NCI-H1417 (cell line): ENCODE measurements at places on chromosomes 3 and 15.

DNA sequence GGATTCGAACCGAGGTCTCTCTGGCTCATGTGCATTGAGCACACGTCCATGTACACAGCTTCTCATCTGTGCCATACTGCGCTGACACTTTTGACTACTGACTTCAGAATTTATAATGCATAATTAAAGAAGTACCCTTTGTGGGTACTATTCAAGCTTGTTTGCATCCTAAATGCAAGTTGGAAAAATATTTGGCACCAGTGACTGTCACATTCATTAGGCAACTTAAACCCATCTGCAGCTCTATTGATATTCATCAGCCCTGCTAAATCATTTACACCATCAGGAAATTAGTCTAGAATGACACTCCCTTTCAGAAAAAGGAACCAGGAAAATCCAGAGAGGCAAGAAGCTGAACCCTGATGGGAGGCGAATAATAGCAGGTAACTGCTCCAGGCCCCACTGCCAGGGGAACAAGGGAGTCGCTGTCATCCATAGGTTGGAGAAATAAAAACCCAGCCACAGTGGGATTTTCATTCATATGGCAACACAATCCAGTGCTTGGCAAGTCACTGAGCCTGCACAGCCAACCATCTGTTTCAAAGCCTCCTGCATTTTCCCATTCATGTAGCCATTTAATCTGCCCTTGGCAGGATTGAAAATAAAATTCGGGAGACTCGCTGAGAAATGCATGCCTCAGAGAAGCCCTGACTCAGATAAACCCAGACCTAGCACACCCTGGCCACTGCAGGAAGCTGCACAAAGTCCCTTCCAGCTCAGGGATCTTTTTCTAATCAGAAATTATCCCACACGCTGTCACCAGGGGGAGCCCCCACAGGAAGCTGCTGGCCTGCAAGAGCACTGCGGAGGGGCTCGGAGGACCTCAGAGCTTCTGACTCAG lies 103.0 kb upstream of the VEPH1 start:
- peak; percentile 74 for DNase-seq

DNA sequence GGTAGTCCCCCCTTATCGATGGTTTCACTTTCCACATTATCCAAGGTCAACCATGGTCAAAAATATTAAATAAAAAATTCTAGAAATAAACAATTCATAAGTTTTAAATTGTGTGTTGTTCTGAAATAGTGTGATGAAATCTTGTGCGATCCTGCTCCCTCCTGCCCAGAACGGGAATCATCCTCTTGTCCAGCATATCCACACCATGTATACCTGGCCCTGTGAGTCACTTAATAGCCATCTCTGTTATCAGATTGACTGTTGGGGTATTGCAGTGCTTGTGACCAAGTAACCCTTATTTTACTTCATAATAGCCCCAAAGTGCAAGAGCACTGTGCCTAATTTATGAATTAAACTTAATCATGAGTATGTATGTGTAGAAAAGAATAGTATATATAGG lies 19.1 kb downstream of the FAM81A start:
- DNase-seq = no peak

DNA sequence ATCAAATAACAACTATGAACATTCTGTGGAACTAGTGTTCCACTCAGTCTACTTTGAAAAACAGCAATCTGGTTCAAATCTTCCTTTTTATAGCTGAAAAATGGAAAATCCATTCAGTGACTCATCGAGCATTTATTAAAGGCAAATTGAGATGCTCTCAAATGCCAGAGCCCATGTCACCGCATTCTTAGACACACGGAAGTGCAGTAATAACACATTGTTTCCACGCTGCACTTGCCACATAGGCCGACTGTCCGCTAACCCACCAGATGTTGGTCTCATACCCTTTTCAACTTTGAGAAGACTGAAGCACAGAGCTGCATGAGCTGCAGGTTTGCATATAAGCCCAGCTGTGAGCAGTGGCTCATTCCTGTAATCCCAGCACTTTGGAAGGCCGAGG lies 95.9 kb downstream of the TMEM266 start:
- DNase-seq = no peak

DNA sequence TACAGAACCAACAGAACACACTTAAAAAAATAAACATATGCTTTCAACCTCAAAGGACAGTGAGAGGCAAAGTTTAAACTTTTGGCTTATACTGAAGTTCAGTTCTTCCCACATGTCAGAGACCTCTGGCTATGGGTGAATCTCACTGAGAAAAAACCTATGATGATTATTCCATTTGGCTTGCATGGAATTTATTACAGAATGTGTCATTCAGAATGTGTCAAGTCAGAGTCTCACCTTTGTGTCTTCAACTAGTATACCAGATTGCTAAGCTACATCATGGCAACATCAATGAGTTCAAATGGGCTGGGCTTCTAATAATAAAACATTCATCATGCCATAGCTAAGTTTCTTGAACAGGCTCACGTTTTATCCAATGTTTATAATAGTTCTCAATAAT lies 987.0 kb downstream of the NTRK3 start:
- no peak for DNase-seq

- DNase-seq = no peak
Observed at GRCh38 chr3:108053067-108053466, 37.8 kb downstream of the CD47 start.

DNA sequence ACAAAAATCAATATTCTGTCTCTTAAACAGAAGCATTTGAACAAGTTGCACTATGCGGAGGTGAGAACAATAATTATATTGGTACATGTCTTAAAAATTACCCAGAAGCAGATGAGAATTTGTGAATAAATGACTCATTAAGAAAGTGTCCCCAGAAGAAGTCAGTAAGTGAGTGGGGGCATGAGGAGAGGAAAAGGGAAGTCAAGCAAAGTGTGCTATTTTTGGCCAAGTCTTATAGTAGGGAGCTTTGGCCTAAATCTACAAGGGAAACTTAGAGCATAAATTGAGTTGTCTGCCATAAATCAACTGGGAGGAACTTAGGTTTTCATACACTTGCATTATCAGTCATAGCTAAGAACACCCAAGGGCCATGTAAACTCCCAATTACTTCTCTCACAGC lies 86.9 kb upstream of the SATB1 start:
- no peak for DNase-seq

DNA sequence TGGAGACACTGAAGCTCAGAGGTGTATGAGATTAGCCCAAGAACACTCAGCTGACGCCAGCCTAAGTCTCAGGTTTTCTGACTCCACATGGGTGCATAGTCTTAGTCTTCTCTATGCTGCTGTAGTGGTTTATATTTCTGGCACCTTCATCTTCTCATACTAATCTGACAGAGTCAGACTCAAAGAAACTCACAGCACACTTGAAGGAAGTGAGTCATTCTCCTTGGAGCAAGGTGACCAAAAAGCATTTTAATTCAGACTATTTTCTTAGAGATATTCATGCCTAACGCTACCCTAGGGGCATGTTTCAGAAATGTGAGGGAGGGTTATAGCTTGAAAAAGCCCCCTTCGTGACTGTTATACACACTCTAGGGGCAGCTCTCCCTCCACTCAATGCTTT lies 775.3 kb upstream of the ARPP21 start:
- DNase-seq = no peak

DNA sequence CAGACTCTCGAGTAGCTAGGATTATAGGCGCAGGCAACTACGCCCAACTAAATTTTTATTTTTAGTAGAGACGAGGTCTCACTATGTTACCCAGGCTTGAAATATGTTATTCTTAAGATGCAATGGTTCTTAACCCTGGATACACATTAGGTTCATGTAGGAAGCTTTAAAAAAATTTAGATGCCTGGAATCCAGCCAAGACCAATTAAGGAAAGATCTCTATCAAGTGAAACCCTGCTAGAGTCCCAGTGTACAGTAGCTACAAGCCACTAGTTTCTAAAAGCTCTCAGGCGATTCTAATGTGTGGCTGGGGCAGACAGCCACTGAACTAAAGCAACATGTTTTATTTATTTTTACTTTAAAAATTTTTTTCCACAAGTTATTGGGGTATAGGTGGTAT lies 33.2 kb downstream of the TRIM69 start:
- no peak for DNase-seq

GRCh38 chr15:73225358-73226015 lies 143.3 kb downstream of the HCN4 start:
- DNase-seq = no peak

GRCh38 chr3:129413687-129414506 lies 14.5 kb downstream of the EFCAB12 start:
- DNase-seq = no peak

- no peak for DNase-seq
Observed at GRCh38 chr3:142849148-142849547, 39.7 kb downstream of the PCOLCE2 start.

GRCh38 chr15:66901336-66902100 lies 163.9 kb upstream of the SMAD3 start:
- DNase-seq = no peak

DNA sequence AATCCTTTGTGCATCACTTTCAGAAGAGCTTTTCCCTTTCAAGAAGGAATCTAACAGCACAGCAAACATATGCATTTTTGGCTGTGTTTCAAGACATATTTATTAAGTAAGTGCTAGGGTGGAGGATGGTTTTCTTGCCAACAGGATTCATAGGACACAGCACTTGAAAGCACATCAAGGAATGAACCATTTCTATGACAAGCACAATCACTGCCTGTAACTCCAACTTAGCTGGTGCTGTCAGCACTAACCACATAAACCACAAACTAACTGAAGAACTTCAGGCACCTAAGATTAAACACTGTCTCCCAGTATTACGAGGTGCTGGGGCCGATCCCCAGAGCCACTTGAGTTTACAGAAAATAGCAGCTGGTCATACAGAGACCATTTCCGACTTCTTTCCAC lies 35.4 kb upstream of the SPRED1 start:
- DNase-seq = no peak

DNA sequence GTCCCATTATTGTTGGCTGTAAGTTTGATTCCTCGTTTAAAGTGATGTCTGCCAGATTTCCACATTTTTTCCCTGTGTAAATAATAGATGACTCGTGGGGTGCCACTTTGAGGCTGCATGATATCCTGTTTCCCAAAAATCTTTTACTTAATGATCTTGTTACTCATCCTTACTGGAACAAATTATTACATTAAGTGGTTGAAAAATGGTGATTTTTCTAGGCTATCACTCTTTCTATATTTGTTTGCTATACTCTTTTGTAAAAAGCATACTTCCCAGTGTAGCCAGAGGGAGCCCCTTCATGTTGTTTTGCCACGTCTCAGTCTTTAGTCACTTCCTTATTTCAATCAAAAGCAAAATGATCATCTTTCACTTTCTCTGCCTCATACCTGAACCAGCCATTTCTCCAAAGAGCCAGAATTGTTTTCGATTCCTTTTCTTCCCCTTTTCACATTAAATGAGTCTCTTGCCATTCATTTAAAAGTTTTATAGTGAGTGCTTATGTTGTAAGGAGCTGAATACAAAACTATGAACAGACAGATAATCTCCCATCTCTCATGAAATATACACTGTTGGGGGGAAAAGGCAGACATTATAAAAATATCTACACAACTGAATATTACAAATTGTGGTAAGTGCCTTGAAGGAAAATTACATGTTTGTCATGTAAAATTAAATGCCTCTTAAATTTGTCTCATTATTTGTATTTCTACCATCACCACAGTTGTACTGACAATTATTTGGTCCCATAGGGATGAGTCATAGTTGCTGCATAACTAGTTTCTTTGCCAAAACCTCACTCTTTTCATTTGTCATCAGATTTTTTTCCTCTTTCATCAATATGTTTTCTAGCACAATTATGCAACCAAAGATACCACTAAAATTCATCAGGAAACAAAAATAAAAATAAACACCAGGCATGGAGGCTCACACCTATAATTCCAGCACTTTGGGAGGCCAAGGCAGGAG lies 41.5 kb downstream of the ADGRG7 start:
- no peak for DNase-seq

DNA sequence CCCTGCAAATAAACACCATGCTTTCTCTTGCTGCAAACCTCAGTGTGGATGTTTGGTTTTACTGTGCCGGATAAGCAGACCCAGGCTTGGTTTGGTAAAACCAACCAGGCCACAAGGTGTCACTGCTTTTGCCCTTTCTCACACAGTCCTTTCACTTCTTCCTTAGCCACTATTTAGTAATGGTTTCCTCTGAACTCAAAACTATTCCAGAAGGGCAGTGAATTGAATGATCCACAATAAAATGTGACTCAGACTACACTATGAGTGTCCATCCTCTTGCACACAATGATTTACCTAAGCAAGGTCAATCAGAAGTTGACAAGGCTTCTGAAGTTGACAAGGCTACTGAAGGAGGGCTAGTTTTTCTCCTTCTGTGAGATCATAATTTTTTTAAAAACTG lies 552.4 kb upstream of the CCDC54 start:
- DNase-seq = no peak

- DNase-seq = peak; percentile 79
Observed at GRCh38 chr3:50525987-50526386, 22.6 kb upstream of the CACNA2D2 start.

DNA sequence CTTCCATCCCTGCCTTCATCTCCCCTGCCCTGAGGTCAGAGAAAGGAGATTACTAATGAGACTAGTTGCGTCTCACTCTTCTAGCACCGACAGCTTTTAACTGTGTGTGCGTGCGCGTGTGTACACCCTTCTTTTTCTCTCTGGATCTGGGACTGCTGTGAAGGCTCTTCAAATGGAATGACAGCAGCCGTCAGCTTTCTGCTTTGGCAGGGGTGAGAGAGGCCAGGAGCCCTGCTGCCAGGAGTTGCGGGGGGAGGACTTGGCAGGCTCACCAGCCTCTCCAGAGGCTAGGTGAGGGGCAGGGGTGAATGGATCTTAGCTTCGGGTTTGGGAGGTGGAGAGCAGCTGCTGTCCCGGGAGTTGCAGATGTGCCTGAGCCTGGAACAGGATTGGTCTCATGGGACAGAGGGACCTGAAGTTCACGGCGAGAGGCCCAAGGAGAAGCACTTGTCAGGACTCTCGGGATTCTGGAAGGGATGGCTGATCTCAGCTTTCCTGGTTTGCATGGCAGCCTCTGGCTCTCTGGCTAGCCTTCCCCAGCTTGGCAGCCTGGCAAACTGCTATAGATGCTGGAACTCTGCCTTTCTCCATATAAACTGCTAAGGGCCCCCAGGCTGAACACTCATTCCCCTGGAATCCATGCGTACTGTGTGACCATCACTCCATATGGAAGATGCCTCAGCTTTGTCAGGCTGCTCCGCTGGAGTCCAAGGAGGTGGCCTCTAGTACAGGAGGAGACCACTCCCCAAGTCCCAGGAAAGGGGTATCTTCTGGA lies 16.6 kb downstream of the TEX264 start:
- DNase-seq = no peak
